ENCODE measurements at places on chromosomes 3 and 15. TPM values are rescaled to one million over a fixed set of nuclear protein-coding genes. Genes with fewer than 3 reads are reported as not detected.

The FSTL1 gene
- not detected for polyA plus RNA-seq

The CPLX3 gene
- not detected for polyA plus RNA-seq

The MESP2 gene
- polyA plus RNA-seq: not detected

The FILIP1L gene
- not detected for polyA plus RNA-seq

The AAGAB gene
- 50.5 TPM for polyA plus RNA-seq

The CDC25A gene
- not detected for polyA plus RNA-seq

The LMAN1L gene
- not detected for polyA plus RNA-seq

The AGBL1 gene
- not detected for polyA plus RNA-seq

The ITIH1 gene
- not detected for polyA plus RNA-seq

The SLC28A2 gene
- not detected for polyA plus RNA-seq

The SOX14 gene
- polyA plus RNA-seq: not detected

The ECE2 gene
- polyA plus RNA-seq: not detected

The OR5H6 gene
- not detected for polyA plus RNA-seq

The P4HTM gene
- polyA plus RNA-seq: 25.1 TPM

The FOXL2 gene
- polyA plus RNA-seq: not detected

The PATL2 gene
- polyA plus RNA-seq: 7.8 TPM

The TM4SF4 gene
- polyA plus RNA-seq: not detected

The TNNC1 gene
- polyA plus RNA-seq: 0.41 TPM

The MB21D2 gene
- 3.3 TPM for polyA plus RNA-seq

The LRRC57 gene
- polyA plus RNA-seq: 7.2 TPM

The PCLAF gene
- 9.2 TPM for polyA plus RNA-seq

The EIF2A gene
- 34.1 TPM for polyA plus RNA-seq

The PGBD4 gene
- polyA plus RNA-seq: 1.4 TPM

The CCR2 gene
- polyA plus RNA-seq: 25.6 TPM

The TRPC1 gene
- polyA plus RNA-seq: 0.56 TPM

The TMEM207 gene
- polyA plus RNA-seq: not detected

The ANKRD34C gene
- not detected for polyA plus RNA-seq

The GOLGA6L4 gene
- polyA plus RNA-seq: not detected

The CCDC13 gene
- polyA plus RNA-seq: 0.26 TPM

The IGSF10 gene
- polyA plus RNA-seq: 0.07 TPM

The CASR gene
- polyA plus RNA-seq: not detected

The SLC28A1 gene
- polyA plus RNA-seq: not detected

The ROBO1 gene
- polyA plus RNA-seq: not detected

The SPINK8 gene
- polyA plus RNA-seq: not detected

The COL6A5 gene
- polyA plus RNA-seq: not detected

The PPARG gene
- not detected for polyA plus RNA-seq

The NR2C2 gene
- polyA plus RNA-seq: 12.4 TPM

The GRAMD1C gene
- polyA plus RNA-seq: not detected

The MELTF gene
- 0.23 TPM for polyA plus RNA-seq

The FBXL22 gene
- polyA plus RNA-seq: 0.45 TPM

The DOCK3 gene
- 0.03 TPM for polyA plus RNA-seq

The CILP gene
- polyA plus RNA-seq: not detected

The CD200R1 gene
- polyA plus RNA-seq: 3.9 TPM

The VPS8 gene
- polyA plus RNA-seq: 26.9 TPM

The ATP1B3 gene
- 115 TPM for polyA plus RNA-seq

The CHRNA5 gene
- not detected for polyA plus RNA-seq
